ENCODE measurements at places on chromosomes 7 and 10. TPM values are rescaled to one million over a fixed set of nuclear protein-coding genes. Genes with fewer than 3 reads are reported as not detected.

- DNase-seq, result no peak
- no peak overlapping the region for H3K27ac ChIP-seq
- H3K27me3 ChIP-seq, result peaks cover 5% of the 10 kb centered on the region
- no peak overlapping the region for H3K4me3 ChIP-seq
These were observed 244.4 kb upstream of the SLC26A5 start for GRCh38 chr7:103690242-103690974.

- DNase-seq, result no peak
- H3K27ac ChIP-seq, result no peak overlapping the region
- H3K36me3 ChIP-seq, result peaks cover 14% of the 10 kb centered on the region
- no peaks in the 10 kb centered on the region for H3K27me3 ChIP-seq
These were observed 115.1 kb downstream of the MAD1L1 start for GRCh38 chr7:2117646-2118045.

The CTAGE8 gene
- total RNA-seq, result 4.2 TPM

DNA sequence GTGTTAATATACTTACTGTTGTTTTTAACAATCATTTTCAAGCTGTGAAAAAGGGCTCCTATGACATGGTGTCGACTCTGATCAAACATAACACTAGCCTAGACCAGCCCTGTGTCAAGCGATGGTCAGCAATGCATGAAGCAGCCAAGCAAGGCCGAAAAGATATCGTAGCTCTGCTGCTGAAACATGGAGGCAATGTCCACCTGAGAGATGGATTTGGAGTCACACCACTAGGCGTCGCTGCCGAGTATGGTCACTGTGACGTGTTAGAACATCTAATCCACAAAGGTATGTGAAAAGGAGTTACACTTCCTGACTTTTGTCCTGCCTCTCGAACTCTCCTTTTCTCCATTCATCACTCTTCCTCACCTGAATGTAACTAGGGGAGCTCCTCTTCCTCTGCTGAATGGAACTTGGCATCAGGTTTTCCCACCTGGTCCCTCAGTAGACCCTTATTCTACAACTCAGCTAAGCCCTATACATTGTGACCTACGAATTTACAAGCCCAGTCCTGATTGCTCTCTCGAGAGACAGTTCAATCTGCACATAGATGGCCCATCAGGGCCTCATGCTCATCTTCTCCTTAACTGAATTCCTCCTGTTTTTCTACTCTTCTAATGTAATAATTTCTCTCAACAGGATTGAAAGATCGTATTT, 23.0 kb downstream of the ASB15 start:
- H3K27me3 ChIP-seq, result no peaks in the 10 kb centered on the region
- H3K4me1 ChIP-seq, result no peaks in the 10 kb centered on the region
- no peak overlapping the region for H3K4me3 ChIP-seq
- no peaks in the 10 kb centered on the region for H3K36me3 ChIP-seq
- no peak overlapping the region for H3K27ac ChIP-seq
- peak; percentile 59 for DNase-seq

- no peaks in the 10 kb centered on the region for H3K36me3 ChIP-seq
- no peak for DNase-seq
- no peak overlapping the region for H3K4me3 ChIP-seq
- H3K4me1 ChIP-seq, result peaks cover 4% of the 10 kb centered on the region
- H3K27ac ChIP-seq, result no peak overlapping the region
These were observed 103.6 kb downstream of the ARHGAP22 start for GRCh38 chr10:48501226-48501625.

DNA sequence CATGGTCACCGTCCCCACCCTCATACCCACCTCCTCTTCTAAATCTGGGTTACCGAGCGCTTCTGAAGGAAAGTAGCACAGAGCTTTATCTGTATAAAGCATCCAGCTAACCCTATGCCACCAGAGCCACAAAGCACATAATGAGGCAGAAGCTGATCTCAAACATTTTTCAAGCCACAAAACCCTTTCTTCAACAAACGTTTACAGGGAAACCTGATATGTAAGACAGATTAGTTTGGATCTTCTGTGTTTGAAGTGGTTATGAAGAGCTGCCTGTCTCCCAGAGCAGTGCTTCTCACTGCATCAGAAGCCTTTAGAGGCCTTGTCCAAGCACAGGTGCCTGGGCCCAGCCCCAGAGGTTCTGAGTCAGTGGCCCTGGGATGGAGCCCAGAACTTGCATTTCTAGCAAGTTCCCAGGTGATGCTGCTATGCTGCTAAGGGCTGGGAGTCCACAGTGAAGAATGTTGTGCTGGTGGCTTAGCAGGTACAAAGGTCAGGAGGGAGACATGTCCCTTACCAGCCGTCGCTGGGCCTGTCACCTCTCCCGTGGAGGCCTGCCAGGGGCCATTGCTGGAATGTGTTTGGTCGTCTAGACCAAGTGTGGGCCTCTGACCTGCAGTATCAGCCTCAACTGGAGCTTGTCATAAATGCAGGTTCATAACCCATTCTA, 90.4 kb downstream of the TAF3 start:
- H3K4me3 ChIP-seq, result no peak overlapping the region
- H3K27me3 ChIP-seq, result no peaks in the 10 kb centered on the region
- H3K27ac ChIP-seq, result no peak overlapping the region
- H3K4me1 ChIP-seq, result no peaks in the 10 kb centered on the region
- no peak for DNase-seq

GRCh38 chr10:27746397-27747095, 927 bp upstream of the MKX start:
- peaks cover 46% of the 10 kb centered on the region for H3K4me1 ChIP-seq
- DNase-seq, result no peak
- H3K27ac ChIP-seq, result no peak overlapping the region
- H3K4me3 ChIP-seq, result peak overlapping the region; percentile 67

- H3K27ac ChIP-seq, result no peak overlapping the region
- no peak overlapping the region for H3K4me3 ChIP-seq
- no peaks in the 10 kb centered on the region for H3K27me3 ChIP-seq
- H3K36me3 ChIP-seq, result no peaks in the 10 kb centered on the region
- no peak for DNase-seq
These were observed 129.3 kb downstream of the CHRM2 start for GRCh38 chr7:136997735-136998134.

The RPEL1 gene
- 0.30 TPM for total RNA-seq

DNA sequence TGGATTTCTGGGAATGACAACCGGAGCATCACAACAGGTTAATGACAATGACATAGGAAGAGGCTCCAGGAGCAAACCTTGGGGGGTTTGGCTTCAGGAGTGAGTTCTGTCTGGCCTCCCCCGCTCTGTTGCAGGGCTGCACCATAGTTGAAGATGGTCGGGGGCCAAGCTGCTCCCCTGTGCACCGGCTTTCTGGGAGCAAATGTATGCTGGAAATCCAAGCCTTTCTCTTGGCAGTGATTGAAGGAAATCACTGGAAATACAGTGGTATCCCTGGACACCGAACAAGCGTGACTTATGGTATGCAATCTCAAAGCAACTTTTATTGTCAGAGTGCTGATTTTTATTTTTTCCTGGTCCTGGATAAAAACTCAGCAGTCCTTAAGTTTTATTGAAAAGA, 251.9 kb upstream of the ZNF32 start:
- no peaks in the 10 kb centered on the region for H3K27me3 ChIP-seq
- peaks cover 6% of the 10 kb centered on the region for H3K4me1 ChIP-seq
- H3K27ac ChIP-seq, result no peak overlapping the region
- no peak overlapping the region for H3K4me3 ChIP-seq

The PLXNA4 gene
- 4.3 TPM for total RNA-seq

The SEC61A2 gene
- total RNA-seq, result 5.3 TPM

GRCh38 chr10:121332829-121333765, 265.1 kb downstream of the FGFR2 start:
- DNase-seq, result no peak
- no peak overlapping the region for H3K27ac ChIP-seq
- H3K36me3 ChIP-seq, result no peaks in the 10 kb centered on the region
- no peaks in the 10 kb centered on the region for H3K27me3 ChIP-seq
- no peaks in the 10 kb centered on the region for H3K4me1 ChIP-seq
- H3K4me3 ChIP-seq, result no peak overlapping the region

The EPHB4 gene
- total RNA-seq, result 68.6 TPM

DNA sequence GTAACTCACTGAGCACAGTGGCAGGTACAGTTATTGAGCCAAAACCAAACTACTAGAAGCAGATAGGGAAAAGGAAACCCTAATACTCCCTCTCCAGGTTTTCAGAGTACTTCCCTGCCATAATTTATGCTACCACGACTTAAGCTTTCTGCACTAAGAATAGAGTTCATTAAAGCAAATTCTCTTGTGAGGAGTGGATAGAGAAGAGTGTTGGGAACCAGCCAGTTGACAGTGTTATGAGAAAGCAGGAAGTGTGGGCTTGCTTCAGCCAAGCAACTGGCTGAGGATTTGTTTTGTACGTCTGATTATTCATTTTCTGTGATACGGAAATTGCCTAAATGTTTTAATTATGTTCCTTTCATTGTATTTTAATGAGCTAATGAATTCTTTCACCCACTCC, 280.5 kb downstream of the KIF20B start:
- H3K4me1 ChIP-seq, result no peaks in the 10 kb centered on the region
- no peaks in the 10 kb centered on the region for H3K27me3 ChIP-seq
- no peak for DNase-seq
- no peaks in the 10 kb centered on the region for H3K36me3 ChIP-seq
- peak overlapping the region; percentile 8 for H3K27ac ChIP-seq
- H3K4me3 ChIP-seq, result no peak overlapping the region

- DNase-seq, result no peak
- H3K27me3 ChIP-seq, result no peaks in the 10 kb centered on the region
- H3K4me3 ChIP-seq, result no peak overlapping the region
These were observed 186.1 kb downstream of the SRPK2 start for GRCh38 chr7:105202616-105203015.

- peaks cover 10% of the 10 kb centered on the region for H3K4me1 ChIP-seq
- H3K36me3 ChIP-seq, result no peaks in the 10 kb centered on the region
- no peak overlapping the region for H3K27ac ChIP-seq
- no peaks in the 10 kb centered on the region for H3K27me3 ChIP-seq
- DNase-seq, result no peak
These were observed 28.2 kb downstream of the FKBP6 start for GRCh38 chr7:73356159-73356558.

GRCh38 chr10:62919776-62920175, 103.6 kb upstream of the EGR2 start:
- no peak overlapping the region for H3K27ac ChIP-seq
- peaks cover 6% of the 10 kb centered on the region for H3K27me3 ChIP-seq
- H3K4me3 ChIP-seq, result no peak overlapping the region
- H3K36me3 ChIP-seq, result no peaks in the 10 kb centered on the region
- DNase-seq, result no peak

DNA sequence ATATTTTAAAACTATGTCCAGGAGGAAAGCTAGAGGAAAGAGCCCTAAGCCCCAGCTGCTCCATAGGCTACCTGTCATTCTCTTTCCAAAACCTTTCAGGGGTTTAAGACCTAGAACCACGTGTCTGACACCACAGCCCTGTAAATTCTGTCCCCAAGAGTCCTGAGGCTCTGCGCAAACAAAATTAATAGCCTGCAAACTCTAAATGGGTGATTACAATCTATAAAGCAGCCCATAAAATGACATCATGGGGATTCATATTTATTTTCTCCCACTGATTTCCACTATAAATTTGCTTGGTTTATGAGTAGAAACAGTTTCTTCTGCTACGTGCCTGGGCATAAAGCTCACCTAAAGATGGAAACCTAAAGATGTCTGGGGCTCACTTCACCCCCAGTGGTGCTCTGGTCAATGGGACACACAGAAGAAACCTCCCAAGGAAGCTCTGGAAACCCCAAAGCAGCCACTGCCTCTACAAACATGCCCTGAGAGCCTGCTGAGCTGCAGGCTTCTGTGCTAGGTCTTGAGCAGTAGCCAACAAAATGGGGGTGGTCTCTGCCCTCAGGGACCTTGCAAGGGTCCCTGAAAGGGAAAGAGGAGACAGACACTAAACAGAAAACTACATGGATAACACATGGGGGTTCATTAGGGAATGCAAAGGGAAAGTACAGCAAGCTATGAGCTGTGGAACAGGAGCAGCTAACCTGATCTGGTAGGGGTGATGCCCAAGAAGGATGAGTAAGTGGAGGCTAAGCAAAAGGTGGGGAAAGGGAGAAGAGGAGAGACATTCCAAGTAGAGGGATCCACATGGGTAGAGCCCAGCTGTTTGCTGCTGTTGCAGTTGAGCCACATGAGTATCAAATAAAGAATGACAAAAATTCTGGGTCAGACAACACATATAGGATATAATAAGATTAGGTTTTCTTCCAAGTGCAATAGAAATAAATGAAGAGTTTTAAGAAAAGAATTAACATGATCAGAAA, 331.7 kb downstream of the KCNMA1 start:
- H3K27ac ChIP-seq, result no peak overlapping the region
- H3K4me1 ChIP-seq, result no peaks in the 10 kb centered on the region
- H3K27me3 ChIP-seq, result no peaks in the 10 kb centered on the region
- DNase-seq, result no peak

DNA sequence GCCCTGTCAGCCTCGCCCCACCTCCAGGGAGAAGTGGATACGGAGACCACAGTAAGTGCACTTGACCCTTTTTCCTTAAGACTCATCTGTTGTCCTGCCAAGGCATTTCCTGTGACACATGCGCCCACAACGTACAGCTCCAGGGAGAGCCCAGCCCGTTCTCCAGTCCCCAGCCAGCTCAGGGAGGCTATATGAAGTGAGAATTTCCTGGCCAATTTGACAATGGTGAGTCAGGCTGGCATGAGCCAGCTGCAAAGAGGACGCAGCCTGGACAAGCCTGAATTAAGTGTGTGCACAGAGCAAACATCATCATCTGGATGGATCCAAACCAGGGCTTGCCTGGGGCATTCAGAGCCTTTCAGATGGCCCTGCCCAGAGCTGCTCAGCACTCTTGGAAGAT, 244.8 kb downstream of the KCNMA1 start:
- no peak overlapping the region for H3K27ac ChIP-seq
- DNase-seq, result peak; percentile 53

GRCh38 chr10:132005147-132005546, 23.4 kb upstream of the BNIP3 start:
- DNase-seq, result no peak
- H3K4me3 ChIP-seq, result no peak overlapping the region
- H3K36me3 ChIP-seq, result no peaks in the 10 kb centered on the region
- no peaks in the 10 kb centered on the region for H3K27me3 ChIP-seq
- H3K4me1 ChIP-seq, result no peaks in the 10 kb centered on the region

DNA sequence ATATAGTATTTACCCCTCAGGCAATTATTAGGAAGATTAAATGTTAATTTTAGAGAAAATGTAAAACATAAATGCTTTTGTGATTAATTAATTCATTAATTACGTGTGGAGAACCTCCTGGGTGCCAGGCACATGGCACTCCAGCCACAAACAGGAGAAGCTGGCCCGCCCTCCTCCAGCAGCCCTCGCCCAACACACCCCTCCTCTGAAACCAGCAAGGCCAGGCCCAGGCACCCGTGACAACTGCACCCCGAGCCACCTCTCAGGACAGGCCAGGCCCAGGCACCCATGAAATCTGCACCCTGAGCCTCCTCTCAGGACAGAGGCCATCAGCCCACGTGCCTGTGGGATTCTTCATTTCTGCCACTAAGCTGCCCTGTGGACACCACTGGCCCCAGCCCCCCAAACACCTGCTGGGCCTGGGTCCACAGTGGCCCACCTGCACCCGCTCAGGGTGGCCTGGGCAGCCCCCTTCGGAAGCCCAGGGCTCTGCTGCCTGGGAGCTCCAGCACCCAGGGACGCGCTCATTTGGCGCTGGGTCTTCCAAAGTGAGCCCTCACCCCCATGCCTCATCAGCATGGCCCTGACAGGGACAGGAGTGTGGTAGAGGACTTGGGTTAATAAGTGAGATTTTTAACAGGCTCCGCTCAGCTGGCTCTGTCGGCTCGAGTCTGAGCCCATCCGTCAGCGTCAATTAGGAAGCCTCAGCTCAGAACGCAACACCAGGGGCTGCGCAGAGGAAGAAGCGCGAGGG, 482.1 kb downstream of the DNAJB6 start:
- no peaks in the 10 kb centered on the region for H3K4me1 ChIP-seq
- no peaks in the 10 kb centered on the region for H3K27me3 ChIP-seq
- no peak overlapping the region for H3K27ac ChIP-seq
- no peak overlapping the region for H3K4me3 ChIP-seq

The OGDHL gene
- 0.30 TPM for total RNA-seq

Data from lower lobe of right lung (tissue), 2 donors.